ENCODE measurements at places on chromosomes 4 and X.
A peak's percentile ranks its signal among the peaks of the same experiment; 100 is the strongest.

DNA sequence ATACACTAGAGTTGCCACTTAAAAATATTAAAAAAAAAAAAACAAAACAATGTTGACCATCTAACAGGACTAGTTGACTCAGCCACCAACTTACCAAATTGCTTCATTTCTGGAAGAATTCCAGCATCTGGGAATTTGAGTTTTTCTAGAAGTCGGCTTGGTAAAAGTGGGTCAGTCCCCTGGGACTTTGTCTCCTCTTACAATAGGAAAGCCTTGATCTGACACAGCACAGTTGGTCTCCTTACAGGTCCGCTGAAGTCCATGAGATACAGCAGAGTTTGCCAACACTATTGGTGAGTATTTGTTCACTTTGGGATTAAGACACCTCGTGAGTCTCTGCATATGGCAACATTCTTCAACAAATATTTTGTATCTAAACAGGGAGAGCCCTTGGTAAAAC is 18.2 kb upstream of the DDIT4L start:
- no peak for DNase-seq

- peak; percentile 23 for DNase-seq
Observed at GRCh38 chrX:131827935-131828334, 195.2 kb upstream of the STK26 start.

- DNase-seq = no peak
Observed at GRCh38 chr4:166259081-166259480, 386.0 kb downstream of the TLL1 start.

GRCh38 chr4:5973486-5974220 is 44.6 kb downstream of the C4orf50 start:
- no peak for DNase-seq

- DNase-seq = no peak
Observed at GRCh38 chr4:41597494-41597893, 59.5 kb downstream of the LIMCH1 start.

GRCh38 chr4:151430740-151431457 is 21.9 kb downstream of the FHIP1A start:
- DNase-seq = no peak

DNA sequence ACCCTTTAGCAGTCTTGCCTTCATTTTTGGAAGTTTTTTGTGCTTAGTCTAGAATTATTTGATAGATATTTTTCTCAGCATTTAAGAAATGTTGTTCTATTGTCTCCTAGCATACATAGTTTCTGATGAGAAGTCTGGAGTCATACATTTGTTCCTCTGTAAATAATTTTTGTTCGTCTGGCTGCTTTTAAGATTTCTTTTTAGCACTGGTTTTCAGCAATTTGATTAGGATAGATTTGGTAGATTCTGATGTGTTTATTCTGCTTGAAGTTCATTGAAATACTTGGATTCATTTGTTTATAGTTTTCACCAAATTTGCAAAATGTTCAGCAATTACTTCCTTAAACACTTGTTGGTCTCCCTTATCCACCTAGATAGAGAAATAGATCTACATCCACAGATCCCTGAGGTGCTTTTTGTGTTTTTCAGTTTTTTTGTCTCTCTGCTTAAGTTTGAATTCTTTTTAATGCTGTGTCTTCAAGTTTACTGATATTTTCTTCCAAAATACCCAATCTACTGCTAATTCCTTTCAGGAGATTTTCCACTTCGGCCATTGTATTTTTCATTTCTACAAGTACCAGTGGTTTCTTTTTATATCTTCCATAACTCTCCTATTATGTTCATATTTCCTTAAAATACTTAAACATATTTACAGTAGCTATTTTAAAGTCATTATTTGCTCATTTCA is 64.9 kb downstream of the ABLIM2 start:
- no peak for DNase-seq

- DNase-seq = no peak
Observed at GRCh38 chrX:11702965-11703631, 37.4 kb upstream of the ARHGAP6 start.

- peak; percentile 30 for DNase-seq
Observed at GRCh38 chrX:41661366-41662095, 27.2 kb upstream of the GPR34 start.

- DNase-seq = no peak
Observed at GRCh38 chr4:121336706-121337105, 44.1 kb downstream of the QRFPR start.

DNA sequence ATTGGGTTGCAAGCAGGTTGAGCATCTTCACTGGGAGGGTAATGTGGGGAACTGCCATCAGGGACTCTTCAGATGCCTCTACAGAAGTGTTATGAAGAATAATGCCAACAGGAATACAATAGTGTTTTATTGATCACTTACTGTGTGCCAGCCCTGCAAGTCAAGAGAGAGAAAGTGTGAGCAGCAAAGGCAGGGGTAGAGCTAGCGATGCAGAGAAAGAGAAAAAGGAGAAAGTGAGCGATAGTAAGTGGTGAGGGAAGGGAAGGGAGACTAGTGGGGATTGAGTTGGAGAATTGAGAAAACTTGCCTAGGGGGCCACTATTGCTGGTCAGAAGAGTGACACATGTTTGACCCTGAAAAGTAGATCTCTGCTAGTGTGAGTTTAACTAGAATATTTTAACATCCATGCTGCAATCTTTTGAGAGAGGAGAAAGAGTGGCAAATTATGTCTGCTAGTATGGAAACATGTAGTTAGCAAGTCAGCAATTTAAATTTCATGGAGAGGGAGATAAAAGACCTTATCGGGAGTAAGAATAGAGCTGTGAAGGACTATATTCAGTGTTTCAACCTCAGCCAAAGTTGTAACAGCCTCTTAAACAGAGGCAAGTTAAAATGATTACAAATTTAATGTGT is 12.2 kb downstream of the AFF1 start:
- no peak for DNase-seq

- no peak for DNase-seq
Observed at GRCh38 chrX:68794461-68794860, 34.4 kb upstream of the EFNB1 start.

DNA sequence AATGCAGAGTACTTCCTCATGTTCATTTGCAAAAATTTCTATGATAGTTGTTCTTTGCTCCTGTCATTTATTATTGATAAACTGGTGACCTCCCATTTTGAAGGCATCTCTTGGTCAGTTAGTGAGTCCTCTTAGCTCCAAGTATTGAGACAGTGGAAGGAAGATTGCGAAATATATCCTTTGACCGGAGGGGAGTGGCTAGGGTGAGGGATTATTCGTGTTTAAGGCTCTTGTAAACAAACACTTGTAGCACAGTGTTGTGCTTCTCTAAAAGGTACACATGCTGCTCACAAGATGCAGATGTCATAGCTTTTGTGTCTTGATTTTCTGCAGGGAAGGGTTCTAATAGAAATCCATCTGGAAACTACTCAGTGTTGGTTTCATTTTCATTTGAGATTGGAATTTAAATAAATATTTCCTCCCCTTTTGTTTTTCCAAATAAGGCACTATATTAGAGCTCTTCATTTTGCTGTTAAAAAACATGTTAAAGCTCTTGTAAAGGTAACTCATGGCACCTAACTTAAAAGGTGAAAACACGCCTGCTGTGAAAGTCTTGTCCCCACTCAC is 21.8 kb downstream of the TXLNG start:
- peak; percentile 62 for DNase-seq

Data from ELR (cell line).